Aorta (tissue), 5 donors: ENCODE measurements at places on chromosomes 13 and 19. TPM values are rescaled to one million over a fixed set of nuclear protein-coding genes. Genes with fewer than 3 reads are reported as not detected.

The C1QTNF9B gene
- 0.93 TPM for total RNA-seq

DNA sequence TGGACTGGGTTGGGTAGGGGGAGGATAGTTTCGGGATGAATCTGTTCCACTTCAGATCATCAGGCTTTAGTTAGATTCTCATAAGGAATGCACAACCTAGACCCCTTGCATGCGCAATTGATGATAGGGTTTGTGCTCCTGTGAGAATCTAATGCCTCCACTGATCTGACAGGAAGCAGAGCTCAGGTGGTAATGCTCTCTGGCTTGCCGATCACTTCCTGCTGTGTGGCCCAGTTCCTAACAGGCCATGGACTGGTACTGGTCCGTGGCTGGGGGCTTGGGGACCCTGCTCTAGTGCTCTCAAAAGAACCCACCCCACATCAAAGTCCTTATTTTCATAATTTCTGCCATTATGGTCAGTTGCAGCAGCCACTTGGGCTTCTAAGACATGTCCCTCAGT lies 30.1 kb downstream of the DNAJC3 start:
- H3K36me3 ChIP-seq = peaks cover 1% of the 10 kb centered on the region
- no peak overlapping the region for H3K27ac ChIP-seq
- no peak overlapping the region for H3K4me3 ChIP-seq
- H3K27me3 ChIP-seq = no peaks in the 10 kb centered on the region
- H3K4me1 ChIP-seq = no peaks in the 10 kb centered on the region

The HIPK4 gene
- 0.21 TPM for total RNA-seq

The ZNF667 gene
- total RNA-seq = 7.0 TPM

- H3K4me3 ChIP-seq = no peak overlapping the region
- DNase-seq = no peak
- H3K4me1 ChIP-seq = no peaks in the 10 kb centered on the region
- H3K36me3 ChIP-seq = peaks cover 9% of the 10 kb centered on the region
Measured at GRCh38 chr19:12953799-12954611, 3.0 kb downstream of the GADD45GIP1 start.

DNA sequence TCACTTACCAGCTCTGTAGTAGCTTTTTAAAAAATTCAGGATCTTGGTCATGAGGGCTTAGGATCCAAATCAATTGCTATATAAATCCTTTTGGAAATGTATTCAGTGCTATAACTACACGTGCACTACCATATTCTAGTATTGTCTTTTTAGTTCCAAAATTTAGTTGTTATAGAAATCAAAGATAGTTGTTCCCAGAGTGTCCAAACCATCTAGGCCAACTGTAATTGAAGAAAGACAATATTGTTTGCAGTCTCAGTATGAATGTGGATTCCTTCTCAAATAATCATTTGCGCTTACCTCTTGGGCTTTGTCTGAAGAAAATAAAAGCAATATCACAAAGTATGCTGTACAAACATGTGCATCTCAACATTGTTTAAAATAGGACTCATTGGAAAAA lies 184.1 kb upstream of the EDNRB start:
- H3K27ac ChIP-seq = no peak overlapping the region
- H3K4me3 ChIP-seq = no peak overlapping the region
- H3K27me3 ChIP-seq = no peaks in the 10 kb centered on the region

DNA sequence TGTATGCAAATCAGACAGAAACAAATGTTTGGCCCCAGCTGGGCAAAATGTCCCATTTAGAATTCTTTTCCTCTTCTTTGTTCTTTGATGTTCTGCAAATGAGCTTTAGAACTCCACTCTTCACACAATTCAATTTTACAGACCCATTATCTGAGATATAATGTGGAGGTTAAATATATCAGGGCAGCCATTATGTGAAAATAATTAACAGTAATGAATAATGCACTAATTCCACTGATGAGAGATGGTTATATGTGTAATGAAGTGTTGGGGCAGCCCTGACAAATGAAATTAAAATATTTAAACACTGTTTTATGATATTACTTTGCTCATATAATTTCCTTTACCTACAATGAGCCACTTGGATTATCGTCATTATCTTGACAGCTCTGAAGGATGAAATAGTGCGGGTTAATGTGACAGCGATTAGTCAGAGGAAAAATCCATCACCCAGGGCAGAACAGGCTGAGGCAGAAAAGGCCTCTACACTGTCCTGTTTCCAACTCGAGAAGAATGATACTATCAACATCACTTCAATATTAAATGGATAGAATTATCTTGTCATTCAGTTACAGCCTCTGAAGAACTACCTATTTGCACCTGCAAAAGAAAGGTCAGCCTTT lies 321.1 kb downstream of the RBM26 start:
- no peak overlapping the region for H3K27ac ChIP-seq
- H3K4me3 ChIP-seq = no peak overlapping the region
- no peaks in the 10 kb centered on the region for H3K4me1 ChIP-seq

The SLC44A2 gene
- total RNA-seq = 176 TPM

- no peaks in the 10 kb centered on the region for H3K27me3 ChIP-seq
- H3K4me1 ChIP-seq = no peaks in the 10 kb centered on the region
- H3K4me3 ChIP-seq = no peak overlapping the region
- no peak for DNase-seq
- peaks cover 3% of the 10 kb centered on the region for H3K36me3 ChIP-seq
Measured at GRCh38 chr19:5907241-5907640, 2.6 kb downstream of the VMAC start.

The SSC5D gene
- 64.1 TPM for total RNA-seq

- no peaks in the 10 kb centered on the region for H3K4me1 ChIP-seq
- H3K4me3 ChIP-seq = no peak overlapping the region
- no peaks in the 10 kb centered on the region for H3K36me3 ChIP-seq
- no peak overlapping the region for H3K27ac ChIP-seq
- no peak for DNase-seq
- H3K27me3 ChIP-seq = no peaks in the 10 kb centered on the region
Measured at GRCh38 chr13:66624302-66624701, 605.8 kb downstream of the PCDH9 start.

The OR7A5 gene
- total RNA-seq = not detected

GRCh38 chr19:32802840-32803239 lies 66.7 kb downstream of the SLC7A9 start:
- H3K27ac ChIP-seq = no peak overlapping the region
- H3K27me3 ChIP-seq = no peaks in the 10 kb centered on the region
- H3K36me3 ChIP-seq = no peaks in the 10 kb centered on the region
- H3K4me1 ChIP-seq = no peaks in the 10 kb centered on the region
- DNase-seq = no peak

GRCh38 chr19:35644987-35645679 lies 3.0 kb upstream of the COX6B1 start:
- H3K36me3 ChIP-seq = no peaks in the 10 kb centered on the region
- peak overlapping the region; percentile 2 for H3K27ac ChIP-seq
- peak overlapping the region; percentile 32 for H3K4me3 ChIP-seq
- H3K27me3 ChIP-seq = no peaks in the 10 kb centered on the region
- no peaks in the 10 kb centered on the region for H3K4me1 ChIP-seq
- DNase-seq = peak; percentile 93

GRCh38 chr13:27455331-27455855 lies 5.0 kb upstream of the MTIF3 start:
- H3K4me3 ChIP-seq = no peak overlapping the region
- no peak overlapping the region for H3K27ac ChIP-seq
- no peaks in the 10 kb centered on the region for H3K36me3 ChIP-seq
- DNase-seq = no peak
- H3K4me1 ChIP-seq = no peaks in the 10 kb centered on the region

DNA sequence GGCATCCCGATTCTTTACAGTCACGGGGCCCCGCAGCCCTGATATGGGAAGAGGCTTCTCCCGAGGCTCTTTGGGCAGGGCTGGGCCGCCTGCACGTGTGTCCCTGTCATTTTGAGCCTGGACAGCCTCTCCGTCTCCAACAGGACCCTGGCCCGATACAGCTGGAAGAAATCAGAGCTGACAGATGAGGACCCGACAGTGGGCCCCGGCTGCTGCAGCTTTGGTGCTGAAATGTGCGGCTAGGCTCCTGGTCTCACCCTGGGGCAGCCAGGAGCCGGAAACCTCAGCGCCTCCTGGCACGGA lies 3.2 kb downstream of the PIAS4 start:
- H3K27me3 ChIP-seq = no peaks in the 10 kb centered on the region
- no peak overlapping the region for H3K27ac ChIP-seq
- DNase-seq = no peak
- H3K4me3 ChIP-seq = no peak overlapping the region
- H3K4me1 ChIP-seq = no peaks in the 10 kb centered on the region

- no peaks in the 10 kb centered on the region for H3K36me3 ChIP-seq
- no peaks in the 10 kb centered on the region for H3K27me3 ChIP-seq
- no peak overlapping the region for H3K4me3 ChIP-seq
- H3K4me1 ChIP-seq = no peaks in the 10 kb centered on the region
- H3K27ac ChIP-seq = no peak overlapping the region
Measured at GRCh38 chr19:53812335-53812734, 11.8 kb downstream of the NLRP12 start.
